ENCODE measurements at places on chromosomes 4 and X. TPM values are rescaled to one million over a fixed set of nuclear protein-coding genes. Genes with fewer than 3 reads are reported as not detected.

Gene RPS3A
- 2,019 TPM for total RNA-seq

Gene CT45A8
- total RNA-seq: not detected

Gene YTHDC1
- 39.8 TPM for total RNA-seq

Gene ADH1A
- total RNA-seq: not detected

Gene RPL34
- 883 TPM for total RNA-seq

Gene CPE
- 1.1 TPM for total RNA-seq

Gene LCORL
- total RNA-seq: 7.5 TPM

Gene DRP2
- total RNA-seq: 0.27 TPM

Gene CYSLTR1
- total RNA-seq: not detected

Gene COX7B2
- not detected for total RNA-seq

Gene PF4V1
- total RNA-seq: not detected

Gene PFKFB1
- 0.11 TPM for total RNA-seq

Gene NKX3-2
- 0.09 TPM for total RNA-seq

Gene GPR173
- not detected for total RNA-seq

Gene SPATA18
- total RNA-seq: 4.2 TPM

Gene MBNL3
- not detected for total RNA-seq

Gene CLIC2
- 0.20 TPM for total RNA-seq

Gene STPG2
- not detected for total RNA-seq

Gene ASB12
- not detected for total RNA-seq

Gene COL25A1
- not detected for total RNA-seq

Data from A549 treated with ZK216348 at 1 μM for 4 hours (cell line).